ENCODE measurements at places on chromosomes 2 and 18.

GRCh38 chr18:58491773-58492752, 136.8 kb downstream of the ALPK2 start:
- H3K27me3 ChIP-seq = no peaks in the 10 kb centered on the region
- H3K27ac ChIP-seq = no peak overlapping the region
- H3K36me3 ChIP-seq = no peaks in the 10 kb centered on the region
- H3K4me3 ChIP-seq = no peak overlapping the region

GRCh38 chr18:53946594-53946993, 277.9 kb downstream of the MBD2 start:
- no peaks in the 10 kb centered on the region for H3K27me3 ChIP-seq
- no peak overlapping the region for H3K27ac ChIP-seq
- no peaks in the 10 kb centered on the region for H3K4me1 ChIP-seq
- no peak for DNase-seq
- H3K4me3 ChIP-seq = no peak overlapping the region

GRCh38 chr18:10169064-10169562, 255.3 kb downstream of the VAPA start:
- no peak for DNase-seq
- H3K4me3 ChIP-seq = no peak overlapping the region

DNA sequence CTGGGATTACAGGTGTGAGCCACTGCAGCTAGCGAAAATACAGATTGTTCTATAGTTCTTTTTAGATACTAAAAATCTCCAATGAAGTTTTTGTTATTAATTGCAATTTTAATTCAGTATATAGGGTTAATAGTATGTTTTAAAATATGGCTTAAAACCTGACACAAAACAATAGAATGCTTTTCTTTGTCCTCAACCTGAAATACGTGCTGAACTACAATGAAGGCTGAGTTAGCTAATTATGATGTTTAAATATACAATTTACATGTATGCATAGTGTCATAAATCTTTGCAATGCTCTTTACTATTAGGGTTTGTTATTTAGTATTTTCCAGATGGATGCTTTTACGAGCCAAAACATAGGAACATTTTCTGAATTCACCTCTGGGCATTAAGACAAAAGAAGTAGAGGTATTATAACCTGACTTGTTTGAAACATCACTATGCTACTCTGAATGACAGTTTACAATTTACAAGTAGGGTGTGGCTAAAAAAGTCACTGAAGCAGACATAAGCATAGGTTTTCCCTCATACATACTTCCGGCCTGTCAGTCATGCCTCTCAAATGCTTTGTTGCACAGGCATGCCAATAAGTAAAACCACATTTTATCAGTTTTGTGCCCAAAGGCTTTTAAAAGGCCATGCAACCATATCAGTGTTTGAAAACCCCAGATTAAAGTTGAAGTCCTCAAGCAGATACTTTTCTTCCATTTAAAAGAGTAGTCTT, 168.3 kb downstream of the OTX1 start:
- H3K4me1 ChIP-seq = no peaks in the 10 kb centered on the region
- H3K4me3 ChIP-seq = no peak overlapping the region
- no peaks in the 10 kb centered on the region for H3K27me3 ChIP-seq
- no peaks in the 10 kb centered on the region for H3K36me3 ChIP-seq
- no peak overlapping the region for H3K27ac ChIP-seq
- no peak for DNase-seq

Measured in right lobe of liver (tissue), 6 donors.